COR-L47 (cell line): ENCODE measurements at places on chromosomes 2 and 18.

DNA sequence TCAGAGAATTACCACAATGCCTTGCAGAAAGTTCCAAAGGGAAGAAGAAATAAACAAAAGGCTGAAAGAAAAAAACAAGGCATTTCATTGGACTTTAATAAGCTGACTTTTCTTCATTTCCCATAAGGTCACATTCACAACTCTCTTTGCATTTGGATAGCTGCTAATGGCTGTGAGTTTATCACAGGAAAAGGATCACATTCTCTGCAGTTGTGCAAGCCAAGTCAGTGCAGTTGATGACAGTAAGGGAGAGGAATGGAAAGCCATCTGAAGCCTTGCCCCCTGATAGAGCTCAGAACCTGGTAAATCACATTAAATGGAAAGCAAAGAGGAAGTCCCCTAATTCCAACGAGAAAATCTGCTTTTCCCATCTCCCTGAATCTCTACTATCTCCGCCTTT is 950.6 kb downstream of the CNTNAP5 start:
- no peak for DNase-seq

DNA sequence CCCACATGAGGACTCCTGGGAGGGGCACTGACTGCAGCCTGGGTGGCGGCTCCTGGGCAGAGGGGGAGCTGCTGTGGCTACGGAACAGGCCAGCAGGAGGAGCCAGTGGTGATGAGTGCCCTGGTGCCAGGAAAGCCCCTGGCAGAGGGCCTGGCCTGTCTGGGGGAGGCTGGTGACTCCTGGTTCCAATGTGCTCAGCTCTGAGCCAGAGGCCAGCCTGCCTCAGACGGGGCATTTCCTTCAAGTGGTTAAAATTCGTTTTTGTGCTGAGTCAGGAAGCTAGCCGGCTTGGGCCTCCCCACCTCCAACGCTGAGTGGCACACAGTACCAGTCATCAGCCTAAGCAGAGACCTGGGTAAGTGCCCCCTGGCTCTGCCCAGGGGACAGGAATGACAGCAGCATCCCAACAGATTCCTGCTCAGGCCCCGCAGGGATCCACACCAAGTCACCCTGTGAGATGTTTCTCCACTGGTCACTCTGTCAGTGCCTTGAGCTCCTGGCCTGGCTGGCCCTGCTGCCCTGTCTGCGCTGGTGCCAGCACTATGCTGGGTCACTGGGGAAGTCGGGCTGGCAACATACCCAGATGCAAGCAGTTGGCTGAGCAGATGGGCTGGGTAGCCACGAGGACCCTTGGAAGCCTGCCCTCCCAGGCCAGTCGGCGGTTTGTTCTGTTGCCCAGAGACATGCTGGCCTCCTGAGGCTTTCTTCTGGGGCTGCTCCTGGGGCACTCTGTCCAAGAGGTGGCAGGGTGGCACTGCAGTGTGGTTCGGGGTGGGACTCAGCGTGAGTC is 7.1 kb upstream of the KLF11 start:
- no peak for DNase-seq

DNA sequence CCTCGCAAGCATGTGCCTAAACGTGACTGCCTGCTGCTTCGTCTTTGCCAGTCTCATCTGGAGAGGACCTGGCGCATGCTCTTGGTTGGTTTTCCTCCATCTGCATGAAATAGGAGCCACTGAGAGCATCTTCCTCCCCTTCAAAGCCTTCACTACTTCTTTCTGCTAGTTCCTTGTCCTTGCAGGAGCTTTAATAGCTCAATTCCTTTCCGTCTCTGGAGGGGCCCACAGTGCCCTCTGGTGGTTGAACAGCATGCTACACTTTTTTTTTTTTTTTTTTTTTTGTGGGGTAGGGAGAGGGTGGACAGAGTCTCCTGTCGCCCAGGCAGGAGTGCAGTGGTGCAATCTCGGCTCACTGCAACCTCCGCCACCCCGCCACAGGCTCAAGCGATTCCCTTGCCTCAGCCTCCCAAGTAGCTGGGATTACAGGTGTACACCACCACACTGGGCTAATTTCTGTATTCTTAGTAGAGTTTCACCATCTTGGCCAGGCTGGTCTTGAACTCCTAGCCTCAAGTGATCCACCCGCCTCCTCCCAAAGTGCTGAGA is 59.6 kb downstream of the SP110 start:
- DNase-seq = no peak

DNA sequence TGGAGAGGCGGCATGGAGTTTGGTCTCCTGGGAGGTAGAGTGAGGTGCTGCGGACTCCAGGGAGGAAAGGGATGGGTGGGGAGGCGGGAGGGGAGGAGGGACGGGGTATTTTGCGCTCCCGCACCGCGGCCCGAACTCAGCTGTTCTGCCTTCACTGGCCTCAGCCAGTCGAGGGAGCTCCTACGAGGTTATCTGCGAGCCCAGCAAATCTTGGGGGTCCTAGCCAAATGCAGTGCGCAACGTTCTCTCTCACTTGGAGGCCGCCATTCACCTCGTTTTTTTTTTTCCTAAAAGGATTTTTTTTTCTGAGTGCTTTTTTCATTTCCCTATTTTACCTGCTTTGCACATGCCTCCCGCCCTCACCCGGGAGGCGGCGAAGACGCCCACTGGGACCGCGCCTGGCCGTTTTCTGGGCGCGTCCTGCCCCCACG is 877 bp upstream of the BCL2L11 start:
- no peak for DNase-seq

GRCh38 chr2:59868981-59869380 is 684.5 kb downstream of the BCL11A start:
- DNase-seq = no peak

- no peak for DNase-seq
These were observed 731 bp downstream of the NRXN1 start for GRCh38 chr2:51031021-51031780.

GRCh38 chr2:95015261-95015912 is 10.1 kb upstream of the MAL start:
- no peak for DNase-seq

DNA sequence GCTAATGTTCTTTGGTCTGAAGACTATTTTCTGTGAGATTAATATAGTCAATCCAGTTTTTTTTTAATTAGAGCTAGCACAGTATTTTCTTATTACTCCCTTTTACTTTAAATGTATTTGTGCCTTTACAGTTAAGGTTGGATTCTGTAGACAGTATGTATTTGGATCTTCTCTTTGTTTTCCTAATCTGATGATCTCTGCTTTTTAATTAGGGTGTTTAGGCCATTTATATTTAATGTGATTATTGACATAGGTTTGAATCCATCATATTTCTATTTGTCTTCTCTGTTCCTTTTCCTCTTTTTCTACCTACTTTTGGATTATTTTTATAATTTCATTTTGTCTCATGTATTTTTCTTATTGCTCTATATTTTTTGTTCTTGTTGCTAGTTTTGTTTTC is 437.7 kb downstream of the CPS1 start:
- no peak for DNase-seq

DNA sequence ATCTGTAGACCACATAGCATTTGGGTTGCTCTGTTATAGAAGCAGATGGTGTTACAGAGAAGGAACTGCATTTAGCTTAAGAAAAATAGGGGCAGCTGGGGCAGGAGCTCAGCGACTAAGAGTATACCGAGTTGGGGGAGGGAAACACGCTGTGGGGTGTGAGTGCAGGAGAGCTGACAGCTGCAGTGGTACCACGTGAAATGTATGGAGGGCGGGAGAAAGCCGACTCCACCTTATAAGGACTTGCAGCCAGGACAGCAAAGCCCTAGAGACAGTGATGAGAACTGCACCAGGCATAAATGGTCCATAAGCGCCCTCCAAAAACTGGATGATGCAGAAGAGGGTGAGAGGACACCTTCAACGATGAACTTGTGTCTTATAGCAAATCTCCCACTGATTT is 237.6 kb downstream of the PRKCE start:
- peak; percentile 67 for DNase-seq
